Esophagus squamous epithelium (tissue), 5 donors: ENCODE measurements at places on chromosomes 2 and 18. TPM values are rescaled to one million over a fixed set of nuclear protein-coding genes. Genes with fewer than 3 reads are reported as not detected.

DNA sequence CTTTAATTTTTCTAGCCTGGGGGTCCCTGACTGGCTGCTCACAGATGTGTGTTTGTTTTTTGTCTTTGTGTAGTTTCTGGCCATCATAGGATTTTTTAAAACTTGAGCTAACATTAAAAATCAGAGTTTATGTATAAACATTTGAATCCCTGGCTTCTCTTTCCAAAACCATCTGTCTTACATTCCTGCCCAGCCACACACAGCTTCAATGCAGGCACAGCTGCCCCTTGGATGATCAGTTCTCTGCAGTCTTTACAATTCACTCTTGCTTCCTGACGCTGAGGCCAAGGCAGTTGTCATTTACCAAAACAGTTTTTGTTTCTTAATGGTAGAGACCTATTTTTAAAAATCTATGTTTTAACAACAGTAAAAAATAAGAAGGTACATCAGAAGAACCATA lies 169.2 kb upstream of the LRRTM1 start:
- no peaks in the 10 kb centered on the region for H3K4me1 ChIP-seq
- no peak overlapping the region for H3K4me3 ChIP-seq
- no peaks in the 10 kb centered on the region for H3K27me3 ChIP-seq
- no peaks in the 10 kb centered on the region for H3K36me3 ChIP-seq
- DNase-seq, result no peak

- no peaks in the 10 kb centered on the region for H3K4me1 ChIP-seq
- H3K4me3 ChIP-seq, result no peak overlapping the region
- no peak overlapping the region for H3K27ac ChIP-seq
- no peak for DNase-seq
- no peaks in the 10 kb centered on the region for H3K36me3 ChIP-seq
- no peaks in the 10 kb centered on the region for H3K27me3 ChIP-seq
Measured at GRCh38 chr18:29002747-29003146, 825.8 kb upstream of the CDH2 start.

DNA sequence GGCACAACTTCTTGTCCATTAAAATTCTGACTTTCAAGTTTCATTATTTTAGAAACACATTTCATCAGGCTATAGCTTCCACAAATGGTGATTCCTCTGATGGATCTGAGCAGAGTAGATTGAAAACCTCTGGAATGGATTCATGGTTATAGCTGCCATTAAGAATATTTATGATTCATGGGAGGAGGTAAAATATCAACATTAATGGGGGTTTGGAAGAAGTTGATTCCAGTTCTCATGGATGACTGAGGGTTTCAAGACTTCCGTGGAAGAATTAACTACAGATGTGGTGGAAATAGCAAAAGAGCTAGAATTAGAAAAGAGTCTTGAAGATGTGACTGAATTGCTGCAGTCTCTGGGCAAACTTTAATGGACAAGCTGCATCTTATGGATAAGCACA lies 797.4 kb downstream of the SUCLG1 start:
- no peak overlapping the region for H3K27ac ChIP-seq
- H3K36me3 ChIP-seq, result no peaks in the 10 kb centered on the region
- no peak for DNase-seq
- no peak overlapping the region for H3K4me3 ChIP-seq

DNA sequence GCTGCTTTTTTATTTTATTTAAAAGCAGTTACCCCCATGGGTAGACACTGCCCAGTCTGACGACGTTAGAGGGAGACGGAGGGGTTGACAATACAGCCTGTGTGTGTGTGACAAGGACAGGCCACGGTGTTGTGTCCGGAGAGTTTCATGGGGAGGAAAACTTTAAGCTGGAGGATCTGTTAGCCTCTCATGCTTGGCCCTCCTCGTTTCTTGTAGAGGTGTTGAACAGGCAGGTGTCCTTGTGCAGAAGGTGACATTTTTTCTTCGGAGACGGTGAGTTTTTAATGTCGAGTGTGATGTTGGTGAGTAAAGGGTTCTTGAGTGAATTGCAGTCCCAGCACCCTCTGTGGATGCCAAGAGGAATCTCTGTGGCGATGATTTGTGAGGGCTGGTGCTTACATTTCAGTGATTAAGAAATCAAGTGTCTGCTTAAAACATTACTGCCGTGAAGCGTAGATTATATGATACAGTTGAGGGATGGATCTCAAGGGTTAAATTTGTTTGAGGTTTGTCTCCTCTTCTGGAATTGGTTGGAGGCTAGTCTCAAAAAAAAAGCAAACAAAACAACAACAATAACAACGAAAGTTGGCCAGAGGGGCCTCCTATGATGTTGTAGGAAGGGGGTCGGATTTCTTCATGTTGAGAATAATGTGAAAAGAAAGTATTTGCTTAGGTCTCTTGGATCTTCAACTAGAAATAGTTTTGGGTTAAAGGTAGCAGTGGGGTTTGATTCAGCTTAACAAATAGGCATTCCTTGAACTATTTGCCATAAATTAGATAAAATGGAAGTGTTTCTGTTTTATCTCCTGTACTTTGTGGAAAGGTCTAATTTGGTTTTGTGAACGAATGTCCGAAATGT lies 1.6 kb downstream of the NCOA1 start:
- H3K36me3 ChIP-seq, result no peaks in the 10 kb centered on the region
- no peaks in the 10 kb centered on the region for H3K27me3 ChIP-seq
- H3K27ac ChIP-seq, result peak overlapping the region; percentile 94
- H3K4me3 ChIP-seq, result peak overlapping the region; percentile 85

GRCh38 chr2:134522496-134523455 lies 196.0 kb downstream of the TMEM163 start:
- DNase-seq, result no peak
- H3K4me1 ChIP-seq, result no peaks in the 10 kb centered on the region
- H3K36me3 ChIP-seq, result no peaks in the 10 kb centered on the region
- no peaks in the 10 kb centered on the region for H3K27me3 ChIP-seq
- H3K27ac ChIP-seq, result no peak overlapping the region

- no peak for DNase-seq
- H3K27me3 ChIP-seq, result no peaks in the 10 kb centered on the region
- no peaks in the 10 kb centered on the region for H3K36me3 ChIP-seq
- no peaks in the 10 kb centered on the region for H3K4me1 ChIP-seq
- H3K27ac ChIP-seq, result no peak overlapping the region
- no peak overlapping the region for H3K4me3 ChIP-seq
Measured at GRCh38 chr2:143209570-143210445, 80.6 kb downstream of the ARHGAP15 start.

GRCh38 chr18:62809900-62810299 lies 94.6 kb downstream of the PHLPP1 start:
- no peak overlapping the region for H3K27ac ChIP-seq
- no peak overlapping the region for H3K4me3 ChIP-seq
- H3K36me3 ChIP-seq, result no peaks in the 10 kb centered on the region
- DNase-seq, result no peak
- H3K27me3 ChIP-seq, result no peaks in the 10 kb centered on the region

GRCh38 chr2:163601377-163601776 lies 134.4 kb downstream of the FIGN start:
- no peaks in the 10 kb centered on the region for H3K36me3 ChIP-seq
- no peaks in the 10 kb centered on the region for H3K4me1 ChIP-seq
- no peaks in the 10 kb centered on the region for H3K27me3 ChIP-seq
- H3K27ac ChIP-seq, result no peak overlapping the region
- no peak overlapping the region for H3K4me3 ChIP-seq

The ALPI gene
- total RNA-seq, result not detected

The ATP8B1 gene
- 39.1 TPM for total RNA-seq

The RHOB gene
- 245 TPM for total RNA-seq

The BCL11A gene
- total RNA-seq, result 38.4 TPM

The HIBCH gene
- 31.5 TPM for total RNA-seq
